ENCODE measurements at places on chromosomes 2 and 18.

- peak; percentile 80 for DNase-seq
Measured at GRCh38 chr2:226411727-226412360, 387.8 kb downstream of the IRS1 start.

GRCh38 chr2:108586116-108586515 lies 51.8 kb downstream of the LIMS1 start:
- DNase-seq, result peak; percentile 47

GRCh38 chr18:59994357-59994756 lies 94.6 kb downstream of the PMAIP1 start:
- no peak for DNase-seq

- no peak for DNase-seq
Measured at GRCh38 chr18:9323750-9324445, 10.7 kb upstream of the TWSG1 start.

DNA sequence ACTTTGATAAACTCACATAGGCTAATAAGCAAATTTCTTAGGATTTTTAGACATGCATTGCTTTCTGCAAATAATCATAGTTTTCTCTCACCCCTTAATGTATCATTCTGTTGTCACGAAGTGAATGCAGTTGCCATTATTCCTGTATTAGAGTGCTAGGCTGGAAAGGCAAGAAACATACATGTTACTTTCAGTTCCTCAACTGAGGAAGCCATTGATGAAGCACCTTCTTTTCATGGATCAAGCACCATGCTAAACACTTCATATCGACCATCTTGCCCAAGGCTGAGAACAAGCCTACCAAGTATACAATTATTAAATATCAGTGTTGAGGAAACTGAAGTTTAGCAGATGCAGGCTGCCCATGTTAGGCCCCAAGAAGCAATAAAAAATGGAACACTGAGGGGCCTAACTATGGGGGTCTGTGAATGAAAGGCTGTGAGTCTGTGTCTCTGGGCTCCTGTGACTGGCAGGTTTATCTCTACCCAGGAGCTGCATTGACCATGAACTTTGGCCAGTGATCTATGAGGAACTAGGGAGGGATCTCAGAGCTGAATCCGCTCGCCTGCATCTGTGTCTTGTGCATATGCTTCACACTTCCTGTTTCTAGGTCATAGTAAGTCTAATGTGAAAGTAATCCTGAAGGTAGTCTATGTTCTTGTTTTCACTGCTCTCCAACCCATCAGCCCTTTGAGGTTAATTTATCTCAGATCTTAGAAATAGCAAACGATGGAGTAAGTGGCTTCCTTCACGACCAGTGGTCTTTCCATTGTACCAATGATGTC lies 16.0 kb upstream of the TSPYL6 start:
- no peak for DNase-seq

DNA sequence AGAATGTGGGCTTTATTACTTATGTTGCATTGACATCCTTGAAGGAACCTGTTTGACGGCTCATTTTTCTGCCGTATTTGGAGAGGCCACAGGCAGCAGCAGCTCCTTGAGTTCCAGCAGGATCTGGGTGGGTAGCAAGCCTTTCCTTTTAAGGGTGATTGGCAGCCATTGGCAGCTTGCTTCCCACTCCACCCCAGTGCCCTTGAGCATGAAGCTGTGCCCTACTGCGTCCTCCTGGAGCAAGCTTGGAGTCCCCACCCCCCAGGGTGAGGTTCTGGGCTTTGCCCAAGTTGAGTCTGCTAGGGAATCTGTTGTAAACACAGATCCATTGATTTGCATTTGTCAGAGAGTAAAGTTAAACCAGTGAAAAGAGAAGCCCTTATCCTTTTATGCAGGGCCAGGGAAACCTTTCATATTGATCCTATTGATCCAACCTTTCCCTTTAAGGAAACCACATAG lies 9.2 kb downstream of the ONECUT2 start:
- no peak for DNase-seq

GRCh38 chr2:55985406-55985805 lies 61.8 kb upstream of the EFEMP1 start:
- DNase-seq, result no peak

GRCh38 chr2:3462493-3463104 lies 56.7 kb downstream of the ADI1 start:
- DNase-seq, result no peak

DNA sequence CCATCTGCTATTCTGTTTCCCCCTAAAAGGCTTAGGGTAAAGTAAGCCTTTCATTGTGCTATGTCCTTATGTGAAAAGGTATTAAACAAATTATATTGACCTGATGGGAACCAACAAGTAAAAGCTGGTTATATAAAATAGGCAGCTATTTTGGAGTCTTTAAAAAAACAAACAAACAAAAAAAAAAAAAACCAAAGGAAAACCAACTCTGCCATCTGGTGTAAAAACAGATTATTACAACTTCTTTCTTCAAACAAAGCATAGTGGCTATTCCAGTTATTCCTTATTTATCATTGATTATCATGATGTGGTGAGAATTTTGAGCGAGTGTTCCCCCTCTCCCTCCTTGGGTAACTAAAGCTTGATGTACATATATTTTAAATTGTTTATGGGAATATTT lies 122.3 kb upstream of the FHL2 start:
- no peak for DNase-seq

GRCh38 chr2:85854897-85855296 lies 33.9 kb downstream of the ST3GAL5 start:
- DNase-seq, result no peak

Data from fibroblast of skin of back (primary cell).